ENCODE measurements at places on chromosomes 2 and 18.

DNA sequence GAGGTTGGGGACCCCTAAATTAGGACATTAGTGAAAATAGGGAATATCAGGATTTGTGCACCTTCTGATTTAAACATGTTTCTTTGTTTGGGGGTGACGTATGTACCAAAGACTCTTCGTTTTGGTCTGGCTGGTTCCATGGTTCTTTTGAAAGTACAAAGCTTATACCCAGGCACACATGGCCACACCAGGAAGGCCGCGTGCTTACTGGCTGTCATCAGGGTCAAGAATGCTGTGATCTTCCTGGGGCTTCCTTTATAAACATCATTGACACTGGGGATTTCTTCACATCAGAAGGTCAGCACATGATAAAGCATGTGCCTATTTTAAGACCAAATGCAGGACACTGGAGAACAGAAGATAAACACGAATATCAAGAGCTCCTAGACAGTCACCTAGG lies 230.6 kb upstream of the ID2 start:
- DNase-seq = no peak

GRCh38 chr2:46471019-46471583 lies 8.3 kb upstream of the TMEM247 start:
- DNase-seq = no peak

DNA sequence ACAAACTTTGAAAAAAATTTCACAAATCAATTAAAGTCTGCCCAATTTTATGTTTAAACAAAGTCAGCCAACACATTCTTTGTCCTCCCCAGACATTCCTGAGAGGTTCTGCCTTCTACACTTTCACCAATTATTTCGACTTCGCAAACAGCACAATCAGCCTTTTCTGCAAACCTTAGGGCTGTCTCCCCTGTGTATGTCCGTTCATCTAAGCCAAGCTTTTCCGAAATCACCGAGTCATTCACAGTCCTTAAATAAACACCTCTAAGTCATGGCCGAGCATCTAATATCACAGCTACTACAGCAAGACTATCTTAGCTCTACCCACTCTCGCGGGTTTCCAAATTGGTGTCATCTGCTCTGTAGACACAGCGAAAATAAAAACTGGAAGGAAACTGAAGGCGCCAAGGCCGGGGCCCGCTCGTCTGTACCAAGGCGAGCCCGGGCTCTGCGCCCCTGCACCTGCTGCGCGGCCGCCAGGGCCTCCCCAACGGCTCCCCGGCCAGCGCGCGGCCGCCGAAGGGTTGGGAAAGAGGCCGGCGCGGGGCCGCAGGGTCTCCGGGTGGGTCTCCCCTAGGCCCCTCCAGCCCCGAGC lies 730 bp downstream of the ODC1 start:
- DNase-seq = peak; percentile 54

- DNase-seq = no peak
Measured at GRCh38 chr2:31238126-31238905, 4.4 kb downstream of the EHD3 start.

DNA sequence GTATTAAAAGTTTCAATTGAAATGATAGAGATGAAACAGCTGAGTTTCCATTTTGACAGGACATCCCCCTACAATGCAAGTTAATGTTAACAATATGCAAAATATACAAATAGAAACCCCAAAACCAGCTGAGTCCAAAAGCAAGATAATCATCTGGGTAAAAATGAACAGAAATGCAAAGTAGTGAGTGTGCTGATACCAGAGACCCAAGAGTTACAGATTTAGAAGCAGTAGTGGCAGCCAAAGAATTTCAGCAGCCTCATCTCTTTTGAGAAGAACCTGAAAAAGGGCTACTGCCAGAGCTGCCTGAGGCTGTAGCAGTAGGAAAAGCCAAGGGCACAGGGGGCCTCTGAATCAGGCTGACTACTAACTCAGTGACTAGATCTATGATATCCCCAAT lies 82.6 kb downstream of the THADA start:
- DNase-seq = no peak

DNA sequence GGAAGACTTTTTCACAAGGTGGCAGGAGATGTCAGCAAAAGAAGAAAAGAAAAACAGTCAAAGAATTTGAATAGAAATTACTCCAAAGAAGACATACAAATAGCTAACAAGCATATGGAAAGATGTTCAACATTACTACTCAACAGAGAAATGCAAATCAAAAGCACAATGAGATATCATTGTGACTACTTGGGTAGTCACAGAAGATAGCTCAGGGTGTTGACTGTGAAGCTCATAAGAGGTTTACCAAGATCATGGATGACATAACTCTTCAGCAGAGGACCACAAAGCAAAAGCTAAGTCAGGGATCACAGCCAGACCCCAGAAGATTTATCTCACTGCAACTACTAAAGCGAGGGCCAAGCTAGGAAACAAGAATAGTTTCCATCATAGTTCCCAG lies 53.0 kb upstream of the TANK start:
- no peak for DNase-seq

GRCh38 chr18:50218432-50219197 lies 23.7 kb upstream of the MYO5B start:
- peak; percentile 41 for DNase-seq

GRCh38 chr2:126932529-126932928 lies 33.8 kb downstream of the TEX51 start:
- peak; percentile 10 for DNase-seq

- peak; percentile 91 for DNase-seq
Measured at GRCh38 chr2:127153691-127154158, 46.8 kb upstream of the BIN1 start.

DNA sequence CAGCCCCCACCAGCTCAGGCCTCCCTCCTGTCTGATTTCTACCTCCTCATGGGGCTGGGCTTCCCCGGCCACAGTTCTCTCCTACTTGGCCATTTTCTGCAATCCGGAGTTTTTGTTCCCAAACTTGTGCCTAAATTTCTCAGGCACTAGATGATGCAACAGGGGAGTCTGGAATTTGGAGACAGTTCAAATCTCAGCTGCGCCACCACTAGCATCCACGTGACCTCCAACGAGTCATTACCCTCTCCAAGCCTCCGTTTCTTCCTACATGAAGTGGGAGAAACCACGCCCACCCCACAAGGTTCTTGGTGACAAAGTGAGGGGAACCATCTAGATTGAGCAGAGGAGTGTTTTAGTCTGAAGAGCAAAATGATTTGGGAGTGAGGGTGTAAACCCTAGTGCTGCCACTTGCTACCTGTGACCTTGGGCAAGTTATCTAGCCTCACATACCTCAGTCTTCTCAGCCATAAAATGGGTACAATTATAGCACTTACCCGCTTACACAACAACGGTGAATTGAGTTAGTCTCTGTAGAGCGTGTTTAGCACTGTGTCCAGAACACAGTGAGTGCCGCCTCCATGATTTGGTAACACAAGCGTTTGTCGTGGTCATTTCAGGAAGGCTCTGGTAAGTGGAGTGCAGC lies 61.4 kb upstream of the ASAP2 start:
- DNase-seq = peak; percentile 42

GRCh38 chr2:40043641-40044040 lies 264.6 kb upstream of the THUMPD2 start:
- DNase-seq = no peak

DNA sequence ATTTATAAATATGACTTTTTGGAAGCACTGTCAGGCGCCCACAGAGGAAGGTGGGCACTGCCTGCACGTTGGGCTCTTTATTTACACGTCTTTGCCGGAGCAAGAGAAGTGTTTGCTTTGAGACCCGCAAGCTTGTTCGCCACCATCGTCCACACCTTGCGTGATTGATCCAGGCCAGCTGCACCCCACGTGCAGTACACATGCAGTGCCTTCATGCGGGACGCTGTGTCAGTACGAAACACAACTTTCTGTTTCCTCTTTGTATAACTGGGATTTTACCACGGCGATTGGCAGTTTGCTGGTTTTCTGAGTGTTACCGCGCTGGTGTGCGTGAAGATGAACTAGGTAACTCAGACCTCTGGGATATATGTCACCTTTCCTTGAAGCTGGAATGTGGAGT lies 571.0 kb upstream of the SALL3 start:
- no peak for DNase-seq

- DNase-seq = no peak
Measured at GRCh38 chr2:31764169-31764568, 183.4 kb upstream of the SRD5A2 start.

- no peak for DNase-seq
Measured at GRCh38 chr18:7470101-7470500, 97.0 kb upstream of the PTPRM start.

GRCh38 chr2:98063291-98063854 lies 23.6 kb upstream of the VWA3B start:
- no peak for DNase-seq

DNA sequence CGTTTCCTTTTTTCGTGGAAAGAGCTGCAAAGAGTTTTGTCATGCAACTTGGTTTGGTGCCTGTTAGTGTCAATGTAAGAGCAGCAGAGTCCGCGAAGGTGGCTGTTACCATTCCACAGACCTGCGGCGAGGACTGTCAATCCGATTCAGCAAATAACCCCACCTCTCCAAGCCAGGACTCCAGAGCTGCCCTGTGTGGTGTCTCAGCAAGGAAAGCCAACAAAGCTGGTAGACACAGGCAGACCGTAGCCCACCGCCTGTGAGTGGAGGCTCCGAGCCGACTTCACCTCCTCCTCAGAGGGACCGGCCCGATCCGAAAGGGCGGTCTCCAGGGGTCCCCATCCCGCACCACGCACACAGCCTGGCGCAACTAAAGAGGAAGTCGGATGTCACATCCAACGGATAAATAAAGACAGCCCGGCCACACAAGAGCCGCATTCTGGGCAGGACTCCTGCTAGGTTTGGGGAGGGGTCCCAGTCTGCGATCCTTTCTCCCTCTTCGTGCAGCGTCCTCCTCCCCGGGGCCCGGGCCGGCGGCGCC lies 819 bp downstream of the ANKRD44 start:
- DNase-seq = no peak

GRCh38 chr2:222604749-222605515 lies 51.0 kb downstream of the FARSB start:
- no peak for DNase-seq

DNA sequence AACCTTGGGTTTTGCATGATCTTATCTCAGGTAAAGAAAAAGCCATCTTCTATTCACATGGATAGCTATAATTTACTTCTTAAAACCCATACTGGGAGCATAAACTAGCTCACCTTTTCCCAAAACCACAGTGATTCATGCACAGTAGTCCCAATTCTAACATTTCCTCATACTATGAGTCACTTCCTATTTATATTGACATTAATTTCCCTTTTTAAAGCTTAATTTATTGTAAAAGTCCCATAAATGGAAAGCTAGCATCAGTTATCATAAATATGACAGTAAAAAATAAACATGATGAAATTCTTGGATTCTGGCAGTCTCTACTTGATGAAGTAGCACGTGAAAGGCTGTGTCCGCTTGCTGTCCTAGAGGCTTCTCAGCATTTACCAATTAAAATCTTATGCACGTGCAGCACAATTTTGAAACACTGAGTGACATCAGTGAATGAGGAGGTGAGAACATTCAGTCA lies 180.1 kb downstream of the CDH2 start:
- DNase-seq = peak; percentile 67

DNA sequence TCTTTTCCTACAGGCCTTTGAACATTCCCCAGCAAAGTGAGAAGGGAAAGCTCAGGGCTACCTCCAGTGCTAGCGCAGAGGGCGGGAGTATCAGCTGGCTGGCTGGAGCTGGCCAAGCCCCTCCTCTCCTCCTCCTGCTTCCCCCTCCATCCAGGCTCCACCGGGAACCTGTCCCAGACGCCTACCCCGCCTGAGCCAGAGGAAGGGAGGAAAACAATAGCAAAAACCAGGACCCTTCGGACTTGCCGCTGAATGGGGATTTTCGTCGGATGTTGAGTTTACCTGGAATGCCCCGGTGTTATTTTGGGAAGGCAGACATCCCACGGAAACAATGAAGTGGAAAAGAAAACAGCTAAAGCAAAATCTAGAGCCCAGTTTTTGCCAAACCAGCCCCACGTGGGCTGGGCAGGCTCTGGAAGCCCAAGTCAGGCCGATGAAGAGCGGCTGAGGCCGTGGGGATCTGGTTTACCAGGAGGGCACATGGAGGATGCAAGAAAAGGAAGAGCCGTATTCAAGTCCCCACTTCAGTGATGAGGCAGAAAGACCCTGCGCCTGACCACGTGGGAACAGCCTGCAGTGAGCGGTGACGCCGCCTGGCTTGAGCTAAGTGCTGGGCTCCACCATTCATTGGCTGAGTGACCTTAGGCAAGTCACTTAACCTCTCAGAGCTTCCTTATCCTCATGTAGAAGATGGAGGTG lies 100.4 kb upstream of the LCLAT1 start:
- no peak for DNase-seq

DNA sequence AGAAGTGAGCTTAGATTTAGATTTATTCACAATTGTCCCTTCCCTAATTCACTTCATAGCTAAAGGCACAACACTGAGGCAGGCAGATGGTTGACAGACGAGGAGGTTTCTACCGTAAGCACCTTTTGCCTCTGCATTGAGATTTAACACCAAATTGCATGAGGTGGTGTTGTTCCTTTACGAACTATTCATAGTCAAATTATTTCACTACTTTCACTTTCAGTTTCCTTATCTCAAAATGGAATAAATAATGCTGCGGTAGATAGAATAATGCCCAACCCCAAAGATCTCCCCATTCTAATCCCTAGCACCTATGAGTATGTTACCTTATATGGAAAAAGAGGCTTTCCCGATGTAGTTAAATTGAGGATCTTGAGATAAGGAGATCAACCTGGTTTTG lies 58.9 kb upstream of the LINC00305 start:
- no peak for DNase-seq

GRCh38 chr2:69692424-69692823 lies 48.9 kb upstream of the AAK1 start:
- DNase-seq = peak; percentile 91

DNA sequence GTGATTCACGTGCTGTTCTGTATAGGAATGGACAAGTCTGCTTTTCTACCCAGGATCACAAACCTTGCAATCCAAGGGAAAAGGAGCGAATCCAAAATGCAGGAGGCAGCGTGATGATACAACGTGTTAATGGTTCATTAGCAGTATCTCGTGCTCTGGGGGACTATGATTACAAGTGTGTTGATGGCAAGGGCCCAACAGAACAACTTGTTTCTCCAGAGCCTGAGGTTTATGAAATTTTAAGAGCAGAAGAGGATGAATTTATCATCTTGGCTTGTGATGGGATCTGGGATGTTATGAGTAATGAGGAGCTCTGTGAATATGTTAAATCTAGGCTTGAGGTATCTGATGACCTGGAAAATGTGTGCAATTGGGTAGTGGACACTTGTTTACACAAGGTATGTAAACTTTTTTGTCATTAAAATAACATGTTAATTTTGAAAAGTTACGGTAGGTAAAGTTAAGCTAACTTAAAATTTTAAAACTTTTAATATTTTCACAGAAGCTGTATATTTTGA lies 33.0 kb downstream of the PPM1B start:
- peak; percentile 43 for DNase-seq

- DNase-seq = peak; percentile 69
Measured at GRCh38 chr2:239278941-239279365, 121.9 kb downstream of the HDAC4 start.

GRCh38 chr18:7541835-7542234 lies 25.3 kb upstream of the PTPRM start:
- DNase-seq = no peak

Data from iris pigment epithelial cell (primary cell).